Stimulated activated CD8-positive, alpha-beta memory T cell treated with anti-CD3 and anti-CD28 coated beads, Interleukin-2, amount 100 ng/mL, for 1 hour (primary cell): ENCODE measurements at places on chromosomes 16 and 17.

GRCh38 chr17:43823350-43824084 lies 9.4 kb downstream of the MPP3 start:
- no peak for DNase-seq

DNA sequence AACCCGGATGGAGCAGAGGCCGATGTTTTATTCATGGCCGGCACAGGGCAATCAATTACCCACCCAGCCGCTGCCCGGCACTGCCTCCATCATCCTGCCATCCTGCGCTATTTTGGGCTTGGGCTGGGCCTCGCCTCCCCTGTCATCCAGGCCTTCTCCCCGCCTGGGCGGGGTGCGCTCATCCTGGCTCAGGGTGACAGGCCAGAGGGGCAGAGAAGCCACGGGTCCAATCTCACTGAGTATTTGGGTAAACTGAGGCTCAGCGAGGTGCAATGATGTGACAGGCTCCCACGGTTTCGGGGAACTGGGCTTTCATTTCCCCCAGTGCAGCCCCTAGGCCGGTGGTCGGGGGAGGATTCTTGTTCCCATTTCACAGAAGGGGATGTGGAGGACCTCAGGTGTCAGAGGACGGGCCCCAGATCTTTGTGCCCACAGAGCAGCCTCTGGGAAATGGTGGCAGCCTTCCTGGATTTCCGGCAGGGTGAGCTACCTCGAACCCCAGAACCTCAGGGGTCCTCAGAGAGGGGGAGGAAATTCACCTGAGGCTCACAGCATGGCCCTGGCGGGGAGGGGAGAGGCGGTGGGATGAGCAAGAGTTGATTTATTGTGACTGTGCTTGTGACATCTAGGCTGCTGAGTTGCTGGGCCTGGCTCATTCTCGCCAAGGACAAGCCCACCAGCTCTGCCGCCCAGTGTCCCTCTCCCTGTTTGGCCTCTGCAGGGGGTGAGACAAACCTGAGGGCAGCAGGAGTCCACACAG lies 23.8 kb upstream of the KCNJ12 start:
- DNase-seq = no peak

DNA sequence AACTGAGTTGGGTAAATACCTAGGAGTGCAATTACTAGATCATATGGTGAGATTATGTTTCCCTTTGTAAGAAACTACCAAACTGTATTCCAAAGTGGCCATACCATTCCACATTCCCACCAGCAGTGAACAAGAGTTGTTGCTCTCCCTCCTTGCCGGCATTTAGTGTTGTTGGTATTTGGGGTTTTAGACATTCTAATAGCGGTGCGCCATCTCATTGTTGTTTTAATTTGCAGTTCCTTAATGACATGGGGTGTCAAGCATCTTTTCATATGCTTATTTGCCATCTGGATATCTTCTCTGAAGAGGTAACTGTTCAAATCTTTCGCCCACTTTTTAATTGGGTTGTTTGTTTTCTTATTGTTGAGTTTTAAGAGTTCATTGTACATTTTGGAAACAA lies 164.2 kb upstream of the LHX1 start:
- no peak for DNase-seq

DNA sequence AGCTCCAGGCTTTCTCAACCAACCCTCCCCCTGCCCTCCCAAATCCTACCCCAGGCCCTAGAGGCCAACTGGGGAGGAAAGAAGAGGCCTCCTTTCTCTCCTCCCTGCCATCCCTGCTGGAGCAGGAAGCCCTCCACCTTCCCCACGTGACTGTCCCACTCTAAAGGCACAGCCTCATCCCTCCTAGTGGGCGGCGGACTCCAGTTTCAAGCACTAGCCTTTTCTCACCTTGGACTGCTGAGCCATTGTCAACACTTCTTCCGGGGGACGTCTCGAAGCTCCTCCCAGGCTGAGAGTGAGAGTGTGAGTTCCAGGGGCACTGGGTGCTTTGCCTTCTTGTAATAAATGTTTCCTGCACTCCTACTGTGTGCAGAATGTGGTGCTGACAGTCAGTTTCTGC lies 21.4 kb upstream of the IRX6 start:
- no peak for DNase-seq

GRCh38 chr16:19607616-19608280 lies 52.2 kb downstream of the VPS35L start:
- DNase-seq = no peak

- no peak for DNase-seq
Observed at GRCh38 chr17:801660-802059, 19.5 kb downstream of the MRM3 start.

- DNase-seq = no peak
Observed at GRCh38 chr16:69118994-69119393, 13.4 kb downstream of the CHTF8 start.

GRCh38 chr16:81531419-81531821 lies 86.8 kb downstream of the CMIP start:
- no peak for DNase-seq

GRCh38 chr16:1985466-1986150 lies 1.6 kb downstream of the GFER start:
- no peak for DNase-seq

- no peak for DNase-seq
Observed at GRCh38 chr17:5672815-5673430, 88.6 kb upstream of the NLRP1 start.

- DNase-seq = no peak
Observed at GRCh38 chr16:50593410-50594150, 45.4 kb downstream of the NKD1 start.

DNA sequence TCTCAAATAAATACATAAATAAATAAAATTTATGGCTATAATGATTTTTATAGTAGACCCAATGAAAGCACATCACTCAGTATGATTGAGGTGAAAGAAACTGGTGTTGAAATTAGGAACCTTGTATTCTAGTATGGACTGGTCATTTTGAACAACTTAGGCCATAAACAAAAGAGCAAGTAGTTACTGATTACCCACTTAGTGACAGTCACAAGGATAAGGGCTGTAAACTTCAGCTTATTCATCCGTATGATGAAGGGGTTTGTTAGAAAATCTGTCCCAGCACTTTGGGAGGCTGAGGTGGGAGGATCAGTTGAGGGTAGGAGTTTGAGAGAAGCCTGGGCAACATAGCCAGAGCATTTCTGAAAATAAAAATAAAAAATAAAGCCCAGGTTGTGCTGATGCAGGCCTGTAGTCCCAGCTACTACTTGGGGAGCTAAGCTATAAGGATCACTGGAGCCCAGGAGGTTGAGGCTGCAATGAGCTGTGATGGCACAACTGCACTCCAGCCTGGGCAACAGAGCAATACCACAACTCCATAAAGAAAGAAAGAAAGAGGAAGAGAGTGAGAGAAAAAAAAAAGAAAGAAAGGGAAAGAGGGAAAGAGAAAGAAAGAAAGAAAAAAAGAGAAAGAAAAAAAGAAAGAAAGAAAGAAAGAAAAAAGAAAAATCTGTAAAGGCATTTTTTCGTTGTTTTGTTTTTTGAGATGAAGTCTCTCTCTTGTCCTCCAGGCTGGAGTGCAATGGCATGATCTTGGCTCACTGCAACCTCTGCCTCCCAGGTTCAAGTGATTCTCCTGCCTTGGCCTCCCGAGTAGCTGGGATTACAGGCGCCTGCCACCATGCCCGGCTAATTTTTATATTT lies 4.2 kb upstream of the SPAG9 start:
- DNase-seq = no peak

DNA sequence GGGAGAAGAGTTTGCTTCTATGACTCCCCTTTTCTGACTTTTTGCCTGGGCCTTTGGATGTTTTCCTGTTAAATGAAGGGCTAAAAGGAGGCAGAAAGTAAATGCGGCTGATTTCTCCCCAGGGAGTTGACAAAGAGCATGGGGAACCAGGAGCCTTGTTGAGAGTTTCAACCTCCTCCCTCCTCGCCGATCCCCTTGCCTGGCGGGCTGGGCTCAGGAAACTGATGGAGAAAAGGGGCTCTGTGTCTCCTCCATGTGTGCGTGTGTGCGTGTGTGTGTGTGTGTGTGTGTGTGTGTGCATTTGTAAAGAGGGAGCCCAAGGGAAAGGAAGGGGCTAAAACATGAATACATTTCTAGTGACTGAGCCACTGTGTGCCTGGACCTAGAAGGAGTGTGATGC lies 94.5 kb downstream of the ZDHHC7 start:
- DNase-seq = no peak

GRCh38 chr17:66540131-66540781 lies 237.8 kb downstream of the PRKCA start:
- DNase-seq = no peak

- no peak for DNase-seq
Observed at GRCh38 chr16:75626806-75627205, 3.7 kb upstream of the ADAT1 start.

DNA sequence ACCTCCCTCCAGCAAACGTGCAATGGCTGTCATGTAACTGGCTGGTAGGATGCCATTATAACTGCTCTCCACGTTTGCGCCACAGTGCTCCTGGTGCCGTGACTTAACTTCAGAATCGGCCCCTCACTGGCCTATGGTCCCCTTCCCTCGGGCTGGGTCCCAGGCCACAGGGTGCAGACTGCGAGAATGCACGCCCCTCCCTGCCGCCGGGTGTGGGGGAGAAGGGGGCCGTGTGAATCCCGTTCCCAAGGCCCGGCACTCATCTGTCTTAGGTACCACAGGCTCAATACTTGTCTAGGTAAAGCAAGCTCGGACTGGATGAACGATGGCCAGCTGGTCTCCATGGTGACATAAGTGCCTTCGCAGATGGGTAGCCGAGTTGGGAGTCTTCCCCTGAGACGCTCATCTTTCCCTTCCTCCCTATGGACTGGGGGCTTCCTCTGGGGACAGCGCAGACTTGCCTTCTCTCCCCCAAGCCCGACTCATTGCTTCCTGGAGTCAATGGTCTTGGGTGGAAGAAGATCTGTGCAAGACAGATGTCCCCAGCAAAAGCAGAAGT lies 37.8 kb downstream of the TIMM22 start:
- no peak for DNase-seq

- no peak for DNase-seq
Observed at GRCh38 chr16:21088646-21089538, 61.8 kb downstream of the DNAH3 start.

DNA sequence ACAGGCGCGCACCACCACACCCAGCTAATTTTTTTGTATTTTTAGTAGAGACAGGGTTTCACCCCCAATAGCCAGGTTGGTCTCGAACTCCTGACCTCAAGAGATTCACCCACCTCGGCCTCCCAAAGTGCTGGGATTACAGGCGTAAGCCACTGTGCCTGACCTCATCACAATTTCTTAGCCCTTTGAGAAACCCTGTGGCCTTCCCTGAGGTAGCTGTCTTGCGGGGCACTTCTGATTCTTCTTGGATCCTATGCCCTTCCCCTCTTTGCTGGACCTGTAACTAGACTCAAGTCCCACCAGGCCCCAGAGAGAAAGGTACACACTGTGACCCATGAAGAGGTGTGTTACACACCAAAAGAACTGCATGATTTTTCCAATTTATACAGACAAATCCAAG lies 13.5 kb upstream of the CETP start:
- DNase-seq = no peak

GRCh38 chr16:78258375-78259065 lies 159.1 kb downstream of the WWOX start:
- no peak for DNase-seq
